Esophagus muscularis mucosa (tissue), 4 donors: ENCODE measurements at places on chromosomes 1 and 21. TPM values are rescaled to one million over a fixed set of nuclear protein-coding genes. Genes with fewer than 3 reads are reported as not detected.

RHD gene
- total RNA-seq: not detected

RIPPLY3 gene
- total RNA-seq: not detected

DNA sequence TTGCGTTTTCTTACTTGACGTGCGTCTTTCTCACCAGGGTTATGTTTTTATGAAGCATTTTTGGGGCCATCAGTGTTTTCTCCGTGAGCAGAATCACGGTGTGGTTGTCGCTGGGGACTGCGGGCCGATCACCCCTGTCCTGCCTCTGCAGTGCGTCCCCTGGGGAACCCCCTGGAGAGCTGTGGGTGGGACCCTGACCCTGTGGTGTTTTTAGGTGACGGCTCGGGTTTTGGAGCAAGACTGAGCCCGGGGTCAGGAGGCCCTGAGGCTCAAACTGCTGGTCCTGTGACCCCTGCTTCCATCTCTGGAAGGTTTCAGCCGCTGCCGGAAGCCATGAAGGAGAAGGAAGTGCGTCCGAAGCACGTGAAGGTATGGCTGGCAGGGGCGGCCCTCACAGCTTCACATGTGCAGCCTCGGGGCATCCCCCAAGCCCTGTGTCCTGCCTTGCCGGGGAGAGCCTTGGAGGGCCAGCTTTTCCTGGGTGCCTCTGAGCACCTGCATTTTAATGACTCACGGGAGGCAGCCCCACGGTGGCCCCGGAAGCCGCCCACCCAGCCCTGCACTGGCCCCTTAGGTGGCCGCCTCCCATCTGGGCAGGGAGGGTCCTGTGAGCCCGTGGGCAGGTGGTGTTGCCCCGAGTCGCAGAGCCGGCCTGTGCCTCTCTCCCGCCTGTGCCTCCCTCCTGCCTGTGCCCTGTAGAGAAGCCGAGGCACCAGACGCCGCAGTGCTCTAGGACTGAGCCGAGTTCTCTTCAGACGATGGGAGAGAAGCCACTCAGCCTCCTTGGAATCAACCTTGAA is 36.7 kb upstream of the DIP2A start:
- no peak for DNase-seq

DNA sequence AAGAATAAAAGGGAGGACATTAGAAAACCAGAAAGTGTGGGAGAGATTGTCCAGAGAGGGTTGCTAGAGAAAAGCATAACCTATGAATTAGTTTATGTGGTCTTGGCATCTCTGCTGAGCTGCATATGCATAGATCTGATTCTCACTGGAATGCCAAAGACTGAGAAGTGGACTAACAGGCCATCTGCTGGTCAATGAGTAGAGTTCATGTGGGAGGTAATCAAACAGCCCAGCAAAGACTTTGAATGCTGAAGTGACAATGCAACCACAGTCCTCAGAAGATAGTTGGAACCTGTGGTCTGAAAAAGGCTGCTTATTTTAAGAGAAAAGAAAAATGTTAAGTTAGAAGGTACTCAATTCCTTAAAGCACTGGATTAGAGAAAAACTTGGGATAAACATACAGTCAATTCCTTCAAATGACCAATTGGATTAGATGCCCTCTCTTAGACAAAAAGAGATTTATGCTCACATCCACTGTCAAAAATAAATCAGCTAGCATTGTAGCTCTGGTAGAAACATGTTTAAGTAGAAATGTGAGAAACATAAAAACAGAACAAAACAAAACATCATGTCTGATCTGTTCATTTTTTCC is 382.8 kb downstream of the AMY1C start:
- no peak for DNase-seq

DNA sequence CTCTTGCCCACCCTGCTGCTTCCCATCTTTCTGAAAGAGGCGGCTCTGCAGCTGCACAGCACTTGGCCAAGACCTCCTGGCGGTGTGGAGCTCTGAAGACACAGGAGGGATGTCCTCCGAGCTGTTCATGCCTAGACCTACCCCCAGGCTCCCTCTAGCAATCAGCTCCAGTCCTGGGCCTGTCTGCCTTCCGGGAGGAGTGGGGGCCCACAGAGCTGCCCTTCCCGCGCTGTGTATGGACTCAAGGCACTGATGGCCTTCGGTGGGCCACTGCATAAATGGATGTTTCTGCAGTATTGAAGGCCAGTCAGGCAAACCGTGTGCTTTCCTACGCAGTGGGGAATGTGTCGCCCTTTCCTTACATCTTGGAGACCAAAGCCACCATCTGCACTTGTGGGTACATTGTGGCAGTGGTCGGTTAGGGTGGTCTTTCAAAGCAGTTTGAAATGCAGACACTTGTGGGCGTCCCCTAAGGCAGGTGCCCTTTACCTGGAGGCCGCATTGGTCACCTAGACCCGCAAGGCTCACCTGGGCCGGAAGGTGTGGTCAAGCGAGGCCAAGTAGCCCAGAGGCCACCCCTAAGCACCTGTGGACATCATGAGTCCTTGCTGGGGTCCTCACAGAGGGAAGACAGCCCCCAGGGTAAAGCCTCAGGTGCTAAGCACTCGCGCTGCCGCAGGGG is 912 bp upstream of the PKNOX1 start:
- DNase-seq: no peak

- no peak for DNase-seq
Measured at GRCh38 chr1:164240081-164240480, 318.9 kb upstream of the PBX1 start.

- no peak for DNase-seq
Measured at GRCh38 chr21:41152147-41152546, 15.8 kb upstream of the BACE2 start.

GRCh38 chr21:33977017-33977720 is 61.6 kb upstream of the ATP5PO start:
- no peak for DNase-seq

GRCh38 chr1:157498736-157499090 is 53.6 kb downstream of the FCRL5 start:
- no peak for DNase-seq
